Kidney epithelial cell (primary cell): ENCODE measurements at places on chromosomes 3 and 15. TPM values are rescaled to one million over a fixed set of nuclear protein-coding genes. Genes with fewer than 3 reads are reported as not detected.

Gene SLC33A1
- 53.6 and 58.1 TPM in 2 replicates for total RNA-seq

GRCh38 chr3:181707980-181708379 lies 3.7 kb upstream of the SOX2 start:
- DNase-seq, result no peak

DNA sequence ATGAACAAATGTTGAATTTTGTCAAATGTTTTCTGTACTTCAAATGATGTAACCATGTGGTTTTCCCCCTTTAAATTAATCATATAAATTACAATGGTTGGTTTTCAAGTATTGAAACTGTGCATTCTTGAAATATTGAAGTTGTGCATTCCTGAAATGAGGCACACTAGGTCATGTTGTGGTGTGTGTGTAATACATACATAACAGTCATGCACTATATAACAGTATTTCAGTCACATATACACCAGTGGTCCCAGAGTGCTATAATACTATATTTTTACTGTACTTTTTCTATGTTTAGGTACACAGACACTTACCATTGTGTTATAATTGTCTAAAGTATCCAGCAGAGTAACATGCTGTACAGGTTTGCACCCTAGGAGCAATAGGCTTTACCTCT lies 11.0 kb upstream of the IQCF5 start:
- no peak for DNase-seq

Gene ACP3
- total RNA-seq, result 0.46 and 1.8 TPM in 2 replicates

DNA sequence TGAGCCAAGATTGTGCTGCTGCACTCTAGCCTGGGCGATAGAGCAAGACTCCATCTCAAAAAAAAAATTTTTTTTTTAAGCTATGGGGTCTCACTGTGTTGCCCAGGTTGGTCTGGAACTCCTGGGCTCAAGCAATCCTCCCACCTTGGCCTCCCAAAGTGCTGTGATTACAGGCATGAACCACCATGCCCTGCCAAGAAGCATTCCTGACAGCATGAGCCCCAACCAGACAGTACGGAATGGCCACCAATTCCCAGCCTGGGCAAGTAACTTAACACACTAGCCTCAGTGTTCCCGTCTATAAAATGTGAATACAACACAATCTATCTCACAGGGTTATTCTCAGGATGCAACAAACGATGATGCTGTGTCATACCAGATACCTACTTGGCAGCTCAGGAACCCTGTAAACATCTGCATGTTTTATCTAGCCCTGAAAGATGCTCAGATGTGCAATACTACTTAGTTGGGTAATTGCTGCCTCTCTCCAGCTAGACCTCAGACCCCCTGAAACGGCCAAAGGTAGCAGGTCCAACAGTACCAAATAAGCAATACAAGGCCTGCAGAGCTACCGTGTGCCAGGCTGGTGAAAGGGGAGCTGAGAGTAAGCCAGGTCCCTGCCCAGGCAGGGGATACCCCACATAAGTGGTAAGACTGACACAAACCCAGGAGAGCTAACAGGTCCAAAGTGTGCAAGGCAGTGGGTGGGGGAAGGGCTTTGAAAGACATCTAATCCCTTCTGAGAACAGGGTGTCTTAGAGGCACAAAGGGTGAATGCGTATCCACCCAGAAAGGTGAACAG lies 1.9 kb downstream of the TKT start:
- DNase-seq, result no peak

Gene GOLGA8T
- 0.27 TPM in 1 of 2 replicates, not detected in the other for total RNA-seq

DNA sequence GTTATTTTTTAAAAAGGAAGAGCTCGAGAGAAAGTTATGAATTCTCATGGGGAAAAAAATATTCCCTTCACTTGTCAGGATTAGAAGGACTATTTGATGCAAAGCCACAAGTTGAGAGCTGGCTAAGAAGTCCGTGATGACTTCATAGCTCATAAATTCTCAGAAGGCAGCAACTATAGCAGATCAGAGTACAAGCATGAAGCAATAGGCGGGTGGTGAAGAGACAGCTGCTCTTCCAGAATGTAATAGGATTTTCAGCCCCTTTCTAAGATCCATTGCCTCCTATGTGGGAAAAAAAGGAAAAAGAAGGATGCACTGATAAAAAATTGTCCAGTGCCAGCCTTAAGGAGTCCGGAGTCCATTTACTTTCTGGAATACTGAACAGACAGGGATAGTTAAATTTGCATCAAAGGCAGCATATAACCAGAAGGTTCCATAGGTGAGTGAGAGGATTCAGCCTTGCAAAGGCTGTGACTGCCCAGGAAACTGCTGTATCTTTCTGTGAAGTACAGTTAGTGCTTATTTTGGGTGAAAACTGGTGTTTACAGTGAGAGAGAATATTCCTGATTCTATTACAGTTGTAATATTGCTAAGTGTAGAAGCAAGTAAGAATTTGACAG lies 929.5 kb upstream of the ALCAM start:
- DNase-seq, result peak; percentile 63

GRCh38 chr3:101828691-101829436 lies 20.4 kb upstream of the NFKBIZ start:
- no peak for DNase-seq

DNA sequence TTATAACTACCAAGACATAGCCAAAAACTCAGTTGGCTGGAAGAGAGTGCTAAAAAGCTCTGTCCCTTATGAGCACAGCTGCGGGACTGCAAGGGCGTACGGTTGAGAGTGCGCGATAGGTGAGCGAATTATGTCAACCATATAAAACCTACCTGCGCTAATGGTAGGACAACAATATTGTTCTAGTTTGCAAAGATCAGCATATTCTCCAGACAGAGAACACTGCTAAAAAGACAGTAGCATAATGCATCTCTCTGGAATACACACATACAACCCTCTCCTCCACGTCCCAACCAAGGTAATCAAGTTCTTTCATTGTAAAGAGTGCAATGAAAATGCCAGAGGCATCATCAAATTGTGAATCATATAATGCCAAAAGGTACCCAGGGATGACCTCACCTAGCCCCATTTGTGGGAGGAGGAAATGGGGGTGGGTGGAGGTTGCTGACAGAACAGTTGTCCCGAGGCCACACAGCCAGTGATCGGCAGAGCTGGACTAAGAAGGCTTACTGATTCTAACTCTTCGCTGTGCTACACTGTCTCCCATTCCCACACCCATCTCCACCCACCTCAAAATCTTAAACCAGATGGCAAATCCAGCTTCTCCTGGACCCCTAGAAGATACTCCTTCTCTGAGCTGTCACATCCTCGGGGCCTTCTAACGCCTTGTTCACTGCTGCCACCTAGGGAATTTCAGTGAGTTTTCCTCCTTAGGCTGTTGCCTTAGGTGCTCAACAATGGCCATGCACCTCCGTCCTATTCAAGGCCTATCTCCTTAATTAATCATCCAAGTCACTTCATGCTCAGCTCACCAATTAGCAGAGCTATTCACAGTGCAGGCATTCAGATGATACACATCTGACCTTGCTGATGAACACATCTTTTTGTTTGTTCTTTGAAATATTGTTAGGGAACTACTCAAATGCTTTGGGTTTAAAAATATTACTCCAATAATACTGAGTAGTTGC lies 60.7 kb downstream of the RPL22L1 start:
- DNase-seq, result no peak

DNA sequence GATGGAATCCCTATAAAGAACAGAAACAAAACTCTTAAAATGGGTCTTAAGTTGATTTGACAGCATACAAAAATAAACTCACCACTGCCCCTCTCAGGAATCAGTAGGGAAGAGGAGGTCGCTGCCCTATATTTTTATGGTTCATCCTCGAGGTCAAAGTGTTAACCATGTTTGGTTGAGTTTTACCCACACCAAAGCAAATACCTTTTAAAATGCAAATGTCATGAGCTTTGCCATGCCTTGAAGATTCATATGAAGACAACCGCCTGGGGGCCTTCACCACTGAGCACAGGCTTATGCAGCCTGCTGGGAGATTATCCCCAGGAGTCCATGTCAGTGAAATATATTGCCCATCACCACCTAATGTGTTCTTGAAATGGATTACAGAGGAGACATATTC lies 66.1 kb downstream of the GLB1 start:
- DNase-seq, result no peak

DNA sequence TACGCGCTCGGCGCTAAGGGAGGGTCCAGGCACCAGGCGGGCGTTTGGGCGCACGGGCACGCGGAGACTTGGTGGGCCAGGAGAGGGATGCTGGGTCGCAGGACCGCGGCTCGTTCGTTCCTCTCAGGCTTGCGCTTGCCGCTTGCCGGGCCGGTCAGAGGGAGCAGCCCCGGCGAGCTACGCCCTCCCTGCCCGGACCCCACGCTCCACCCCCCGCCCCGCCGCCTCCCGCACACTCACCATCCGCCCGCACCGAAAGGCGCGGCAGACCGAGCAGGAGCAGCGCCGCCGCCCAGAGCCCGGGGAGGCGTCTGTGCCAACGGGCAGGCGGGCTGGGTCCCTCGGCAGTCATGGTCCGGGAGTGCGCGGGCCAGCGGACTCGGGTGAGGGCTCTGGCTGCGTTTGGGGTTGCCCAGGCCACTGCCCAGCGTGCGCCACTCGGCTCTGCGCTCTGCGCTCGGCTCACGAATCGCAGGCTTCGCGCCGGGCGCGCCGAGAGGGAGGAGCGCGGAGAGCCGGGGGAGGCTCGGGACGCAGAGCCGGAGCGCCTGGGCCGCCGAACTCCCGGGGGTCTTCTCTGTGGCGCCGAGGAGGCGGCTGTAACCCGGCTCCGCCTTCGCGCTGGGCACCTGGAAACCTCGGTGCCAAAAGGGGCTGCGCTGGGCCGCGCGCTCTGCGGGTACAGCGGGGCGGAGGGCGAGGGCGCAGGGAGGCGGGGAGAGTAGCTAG lies at the start of gene SUSD5:
Gene SUSD5, minus strand, starts transcription at position 365 of the 729 bp plus-strand sequence. Its CDS starts 13 bp downstream, at position 352.
- no peak for DNase-seq

DNA sequence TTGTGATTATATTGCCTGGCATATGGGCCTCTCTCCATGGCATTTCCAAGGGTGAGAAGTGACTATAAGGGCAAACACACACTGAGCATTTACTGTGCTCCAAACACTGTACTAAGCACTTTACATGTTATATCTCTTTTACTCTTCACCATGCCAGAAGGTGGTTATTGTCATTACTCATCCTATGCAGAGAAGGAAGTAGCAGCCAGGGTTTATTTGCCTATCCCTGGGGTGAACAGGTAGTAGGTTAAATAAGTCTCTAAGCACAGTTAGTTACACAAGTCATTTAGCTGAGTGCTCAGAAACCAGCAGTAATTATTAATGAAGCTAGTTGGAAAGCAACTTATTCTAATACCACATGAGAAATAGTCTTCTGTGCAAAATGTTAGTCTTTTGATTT lies 109.9 kb upstream of the SYNPR start:
- DNase-seq, result no peak

Gene PPARG
- 14.7 and 16.3 TPM in 2 replicates for total RNA-seq

- DNase-seq, result no peak
These were observed 51.0 kb downstream of the RASA2 start for GRCh38 chr3:141537856-141538255.

Gene CIDEC
- not detected in 2 replicates for total RNA-seq

DNA sequence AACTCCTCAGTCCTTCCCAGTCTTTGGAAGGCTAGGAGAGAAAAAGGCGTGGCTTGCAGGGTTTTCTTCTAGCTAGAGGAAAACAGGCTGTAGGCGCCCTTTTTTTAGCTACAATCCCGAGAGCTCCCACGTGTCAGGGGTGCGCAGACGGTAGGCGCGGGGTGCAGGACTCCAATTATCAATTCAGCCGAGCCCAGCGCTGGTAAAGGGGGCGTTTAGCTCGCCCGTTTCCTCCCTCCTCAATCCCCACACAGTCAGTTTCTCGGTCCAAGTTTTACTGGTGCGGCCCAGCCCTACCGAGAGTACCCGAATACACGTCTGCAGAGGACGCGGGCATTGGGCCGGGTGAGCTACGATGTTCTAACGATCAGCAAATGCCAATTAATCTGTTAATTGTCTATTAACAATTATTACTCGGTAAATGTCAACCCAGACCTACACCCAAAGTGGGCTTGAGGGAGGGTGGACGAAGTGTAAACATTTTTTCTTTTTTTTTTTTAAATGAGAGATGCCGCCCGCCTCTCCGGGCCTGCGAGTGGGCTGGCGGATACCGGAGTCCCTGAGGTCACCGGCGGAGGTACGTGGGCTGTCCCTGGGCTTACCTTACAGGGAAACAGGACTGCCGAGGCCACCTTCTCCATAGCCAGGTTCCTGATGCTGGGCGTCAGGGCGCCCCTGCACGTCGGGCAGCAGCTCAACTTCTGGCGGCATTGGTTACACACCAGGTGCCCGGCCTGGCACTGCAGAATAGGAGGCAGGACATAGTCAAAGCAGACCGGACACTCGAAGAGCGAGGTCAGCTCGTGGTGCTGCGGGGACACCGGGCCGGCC lies 923 bp downstream of the SIAH2 start:
- DNase-seq, result no peak

GRCh38 chr15:100688549-100689120 lies 86.2 kb downstream of the ASB7 start:
- DNase-seq, result no peak

Gene GOLGA8F
- not detected in 2 replicates for total RNA-seq

- DNase-seq, result no peak
These were observed 1.2 kb downstream of the FAM98B start for GRCh38 chr15:38455092-38455491.

DNA sequence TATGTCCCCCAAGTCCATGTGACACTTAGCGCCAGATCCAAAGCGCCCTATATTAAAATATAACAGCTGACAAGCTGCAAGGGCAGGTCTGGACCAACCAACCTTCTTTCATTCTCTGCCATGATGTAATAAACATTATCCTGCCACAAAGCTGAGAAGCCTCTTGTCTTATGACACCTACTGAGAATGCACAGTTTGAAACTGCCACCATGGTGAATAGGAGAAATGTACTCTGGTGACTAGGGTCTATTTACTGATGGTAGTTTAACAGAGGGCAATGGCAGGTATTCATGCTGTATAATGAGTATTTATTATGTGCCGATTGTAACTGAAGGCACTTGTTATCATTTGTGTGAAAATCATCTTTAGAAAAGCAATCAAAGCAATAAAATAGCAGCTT lies 634.0 kb downstream of the OTOL1 start:
- DNase-seq, result no peak

- no peak for DNase-seq
These were observed 428.3 kb downstream of the NAALADL2 start for GRCh38 chr3:175287361-175287963.

Gene CLDN11
- 2.5 and 2.7 TPM in 2 replicates for total RNA-seq

Gene KCNMB2
- 3.6 TPM in 1 of 2 replicates, not detected in the other for total RNA-seq

DNA sequence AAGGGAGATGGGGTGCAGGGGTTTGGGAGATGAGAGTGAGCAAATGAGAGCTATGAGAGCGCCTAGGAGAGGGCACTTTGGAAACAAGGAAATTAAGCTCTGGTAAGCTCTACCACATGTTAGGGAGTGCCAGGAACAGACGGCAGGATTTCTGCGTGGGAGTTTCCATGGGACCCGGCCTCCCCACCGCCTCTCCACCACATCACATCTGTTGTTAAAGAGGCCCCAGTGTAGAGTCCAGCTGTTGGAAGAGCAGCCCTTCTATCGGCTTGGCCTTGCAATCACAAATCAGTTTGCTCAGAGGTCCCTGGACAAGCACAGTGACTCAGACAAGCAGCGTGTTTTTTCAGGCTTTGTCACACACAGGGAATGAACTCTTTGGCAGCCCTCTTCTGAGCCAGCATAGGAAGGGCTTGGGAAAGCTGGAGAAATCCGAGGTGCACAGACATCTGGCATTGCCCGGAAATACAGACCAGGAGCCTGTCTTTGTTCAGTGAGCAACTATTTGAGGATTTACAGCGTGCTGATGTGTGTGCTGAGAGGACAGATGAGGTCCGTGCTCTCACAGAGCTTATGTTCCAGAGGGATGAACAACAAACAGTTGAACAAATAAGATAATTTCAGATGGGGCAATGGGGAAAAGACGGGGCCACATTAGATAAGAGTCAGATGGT lies 370.6 kb upstream of the PROK2 start:
- peak; percentile 82 for DNase-seq

Gene ADAMTSL3
- total RNA-seq, result 0.67 and 0.96 TPM in 2 replicates

GRCh38 chr3:50163572-50164455 lies 8.7 kb downstream of the SEMA3F start:
- DNase-seq, result peak; percentile 54

- no peak for DNase-seq
These were observed 199.1 kb upstream of the ZPLD1 start for GRCh38 chr3:102235679-102236078.
